ENCODE measurements at places on chromosomes 16 and 17. TPM values are rescaled to one million over a fixed set of nuclear protein-coding genes. Genes with fewer than 3 reads are reported as not detected.

SLC16A13 gene
- total RNA-seq = 4.6 TPM

ATP1B2 gene
- 0.15 TPM for total RNA-seq

DNA sequence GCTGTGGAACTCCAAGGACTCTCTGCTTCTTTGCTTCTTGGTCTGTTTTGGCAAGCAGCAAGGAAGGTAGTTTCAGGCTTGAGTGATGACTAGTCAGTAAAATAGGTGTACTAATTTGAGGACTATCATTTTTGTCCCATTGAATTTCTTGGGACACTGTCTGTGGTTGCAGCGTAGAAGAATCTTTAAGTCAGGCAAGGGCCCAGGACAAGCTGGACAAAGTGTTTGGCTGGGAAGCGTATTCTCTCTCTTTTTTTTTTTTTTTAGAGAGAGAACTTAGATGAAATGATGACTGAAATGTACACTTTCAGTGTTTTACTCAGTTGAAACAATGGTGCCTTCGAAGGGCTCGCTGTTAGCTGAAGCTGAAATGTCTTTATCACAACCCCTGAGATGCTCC is 105.0 kb downstream of the BANP start:
- no peak for DNase-seq

- DNase-seq = no peak
Observed at GRCh38 chr17:36926226-36926625, 11.0 kb upstream of the LHX1 start.

DNA sequence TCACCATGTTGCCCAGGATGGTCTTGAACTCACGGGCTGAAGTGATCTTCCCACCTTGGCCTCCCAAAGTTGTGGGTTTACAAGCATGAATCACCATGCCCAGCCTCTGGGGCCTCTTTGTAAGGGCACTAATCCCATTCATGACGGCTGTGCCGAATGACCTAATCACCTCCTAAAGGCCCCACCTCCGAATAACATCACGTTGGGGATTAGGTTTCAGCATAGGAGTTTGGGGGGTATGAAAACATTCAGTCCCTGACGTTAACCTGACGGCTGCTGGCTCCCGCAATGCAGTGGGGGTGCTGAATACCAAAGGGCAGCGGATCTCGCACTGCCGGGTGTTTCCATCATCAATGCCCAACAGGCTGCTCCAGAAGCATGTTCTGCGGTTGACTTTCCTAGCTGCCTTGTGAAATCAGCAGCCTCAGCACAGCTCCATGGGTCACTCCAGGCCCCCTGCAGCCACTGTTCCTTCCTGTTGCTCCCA is 120.8 kb upstream of the SEC14L1 start:
- DNase-seq = no peak

NPIPA5 gene
- total RNA-seq = 13.9 TPM

DNA sequence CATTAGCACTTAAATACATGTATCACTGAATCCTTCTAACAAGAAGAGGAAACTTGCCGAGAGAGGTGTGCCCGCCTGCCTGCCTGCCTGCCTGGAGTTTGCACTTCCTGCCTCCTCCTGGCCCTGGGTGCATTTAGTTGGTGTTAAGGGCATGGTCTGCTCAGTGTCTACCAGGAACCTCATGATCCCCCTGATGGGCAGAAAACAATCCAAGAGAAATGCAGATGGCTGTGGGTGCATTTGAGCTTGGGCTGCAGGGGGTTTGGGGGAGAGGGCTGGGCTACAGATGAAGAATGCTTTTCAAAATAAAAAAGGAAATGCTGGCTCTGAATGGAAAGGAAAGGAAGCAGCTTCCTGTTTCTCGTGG is 10.1 kb downstream of the KSR1 start:
- DNase-seq = no peak

GRCh38 chr16:24909856-24910255 is 64.1 kb downstream of the SLC5A11 start:
- no peak for DNase-seq

WSCD1 gene
- total RNA-seq = 0.15 TPM

- peak; percentile 46 for DNase-seq
Observed at GRCh38 chr16:19907161-19907992, 22.7 kb upstream of the GPRC5B start.

DNA sequence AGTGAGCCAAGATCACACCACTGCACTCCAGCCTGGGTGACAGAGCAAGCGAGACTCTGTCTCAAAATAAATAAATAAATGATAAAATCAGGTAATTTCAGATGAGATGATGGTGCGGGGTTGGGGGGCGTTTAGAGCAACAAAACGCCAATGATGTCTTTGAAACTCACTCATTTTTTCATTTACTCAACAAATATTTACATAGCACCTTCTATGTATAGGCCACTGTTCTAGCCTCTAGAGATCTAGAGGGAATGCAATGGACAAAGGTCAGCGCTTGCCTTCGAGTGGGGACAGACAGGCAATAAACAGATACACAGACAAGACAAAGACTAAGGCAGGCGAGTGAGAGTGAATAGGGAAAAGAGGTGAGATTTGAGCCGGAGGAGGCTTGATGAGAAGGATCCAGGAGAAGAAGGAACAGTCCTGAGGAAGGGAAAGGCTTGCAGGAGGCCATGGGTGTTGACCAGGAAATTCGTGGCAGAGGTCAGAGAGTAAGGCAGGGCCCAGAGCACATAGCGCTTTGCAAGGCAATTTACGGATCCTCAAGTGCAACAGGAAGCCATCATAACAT is 14.1 kb downstream of the ALDH3A1 start:
- no peak for DNase-seq

ADAD2 gene
- total RNA-seq = not detected

DNA sequence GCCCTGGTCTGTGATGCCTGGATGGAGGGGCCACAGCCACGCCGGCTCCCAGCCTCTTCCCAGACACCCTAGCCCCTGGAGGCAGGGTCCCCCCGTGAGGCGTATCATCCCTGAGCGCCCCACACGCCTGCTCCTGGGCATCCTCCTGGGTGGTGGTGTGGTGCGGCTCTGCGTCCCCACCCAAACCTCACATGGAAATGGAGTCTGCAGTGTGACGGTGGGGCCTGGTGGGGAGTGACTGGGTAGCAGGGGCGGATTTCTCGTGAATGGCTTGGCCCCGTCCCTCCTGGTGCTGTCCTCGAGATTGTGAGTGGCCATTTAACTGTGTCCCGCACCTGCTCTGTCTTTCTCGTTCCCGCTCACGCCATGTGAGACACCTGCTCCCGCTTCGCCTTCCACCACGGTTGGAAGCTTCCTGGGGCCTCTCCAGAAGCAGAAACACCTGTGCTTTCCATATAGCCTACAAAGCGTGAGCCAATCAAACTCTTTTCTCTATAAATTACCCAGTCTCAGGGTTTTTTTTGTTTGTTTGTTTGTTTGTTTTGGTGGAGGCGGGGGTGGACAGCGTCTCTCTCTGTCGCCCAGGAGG is 5.9 kb upstream of the SSTR5 start:
- DNase-seq = no peak

CHD9NB gene
- 0.31 TPM for total RNA-seq

DNA sequence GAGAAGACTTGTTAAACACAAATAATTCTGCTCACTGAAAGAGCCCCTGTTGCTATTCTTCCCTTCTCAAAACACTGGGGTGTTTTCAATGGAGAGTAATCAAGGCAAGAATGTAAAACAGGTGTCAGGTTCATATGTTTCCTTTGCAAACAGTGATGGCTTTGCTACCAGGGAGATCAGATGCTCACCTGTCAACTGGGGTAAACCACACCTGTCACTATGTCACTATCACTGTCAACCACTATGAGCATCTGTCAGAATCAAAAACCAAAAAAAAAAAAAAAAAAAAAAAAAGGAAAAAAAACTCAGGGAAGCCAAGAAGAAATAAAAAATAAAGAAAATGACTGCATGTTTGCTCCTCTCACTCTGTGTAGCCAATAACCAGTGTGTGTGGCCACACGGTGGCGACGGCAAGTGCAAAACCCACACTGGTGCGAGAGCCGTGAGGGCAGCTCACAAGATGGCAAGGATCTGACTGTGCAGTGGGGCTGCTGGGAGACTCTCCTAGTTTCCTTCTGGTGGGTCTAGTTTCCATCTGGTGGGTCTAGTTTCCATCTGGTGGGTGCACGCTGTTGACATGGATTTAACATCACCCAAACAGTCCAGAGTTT is 22.7 kb downstream of the USP22 start:
- no peak for DNase-seq
